ENCODE measurements at places on chromosomes 7 and 10.

GRCh38 chr7:108974641-108975040, 405.0 kb downstream of the DNAJB9 start:
- no peak for DNase-seq

DNA sequence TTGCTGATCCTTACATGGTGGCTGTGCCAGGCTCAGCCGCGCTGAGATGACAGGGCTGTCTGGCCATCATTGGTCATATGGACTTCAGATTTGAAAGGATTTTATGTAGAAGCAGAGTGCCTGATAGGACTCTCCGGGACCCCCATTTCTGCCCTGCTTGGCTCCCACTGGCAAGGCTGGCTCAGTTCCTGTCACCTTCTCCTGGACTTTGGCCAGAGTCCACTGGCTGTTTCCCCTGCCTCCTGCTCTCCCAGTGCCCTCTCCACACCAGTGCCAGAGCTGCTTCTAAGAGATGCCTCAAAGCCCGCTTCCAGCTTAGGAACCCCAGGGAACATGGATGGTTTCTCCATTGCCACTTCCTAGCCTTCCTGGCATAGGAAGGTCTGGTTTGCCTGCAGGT, 5.1 kb upstream of the SH2D4B start:
- no peak for DNase-seq

DNA sequence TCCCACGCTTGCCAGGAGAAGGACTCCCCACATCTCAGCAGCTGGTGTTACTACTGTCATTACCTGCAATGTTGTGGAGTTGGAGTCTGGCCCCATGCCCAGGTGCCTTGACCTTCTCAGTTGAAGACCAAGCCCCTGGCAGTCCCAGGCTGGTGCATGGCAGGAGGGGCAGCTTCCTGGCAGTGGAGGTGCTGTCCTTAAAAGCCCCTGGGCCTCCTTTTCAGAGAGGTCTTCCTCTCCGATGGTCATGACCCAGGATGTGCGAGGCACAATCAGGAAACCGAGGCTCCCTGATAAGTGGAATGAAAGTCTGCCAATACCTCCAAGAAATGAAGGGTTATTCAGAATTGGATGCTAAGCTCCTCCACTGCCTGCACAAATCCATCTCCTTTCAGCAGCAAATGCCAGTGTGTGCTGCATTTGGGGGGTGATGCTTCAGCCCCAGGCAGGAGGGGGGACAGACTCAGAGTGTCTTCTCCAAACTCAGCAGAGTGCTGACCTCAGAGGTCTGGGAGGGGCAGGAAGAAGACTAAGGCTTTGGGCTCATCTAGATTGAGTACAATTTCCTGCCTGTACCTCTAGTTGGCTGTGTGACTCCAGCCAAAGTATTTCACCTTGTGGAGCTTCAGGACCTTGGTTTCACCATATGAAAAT, 97.0 kb upstream of the DDC start:
- DNase-seq, result no peak

GRCh38 chr7:45646207-45646821, 72.1 kb downstream of the ADCY1 start:
- DNase-seq, result no peak

- DNase-seq, result no peak
Observed at GRCh38 chr7:20991544-20991943, 204.9 kb upstream of the SP8 start.

- no peak for DNase-seq
Observed at GRCh38 chr10:85557077-85557476, 809.5 kb downstream of the GRID1 start.

Data from small intestine (tissue), 16 donors.